NCI-H345 (cell line): ENCODE measurements at places on chromosomes 13 and 19.

- peak; percentile 1 for DNase-seq
Measured at GRCh38 chr19:23481043-23481442, 85.8 kb upstream of the ZNF91 start.

- DNase-seq: no peak
Measured at GRCh38 chr19:31256593-31256960, 92.7 kb downstream of the TSHZ3 start.

DNA sequence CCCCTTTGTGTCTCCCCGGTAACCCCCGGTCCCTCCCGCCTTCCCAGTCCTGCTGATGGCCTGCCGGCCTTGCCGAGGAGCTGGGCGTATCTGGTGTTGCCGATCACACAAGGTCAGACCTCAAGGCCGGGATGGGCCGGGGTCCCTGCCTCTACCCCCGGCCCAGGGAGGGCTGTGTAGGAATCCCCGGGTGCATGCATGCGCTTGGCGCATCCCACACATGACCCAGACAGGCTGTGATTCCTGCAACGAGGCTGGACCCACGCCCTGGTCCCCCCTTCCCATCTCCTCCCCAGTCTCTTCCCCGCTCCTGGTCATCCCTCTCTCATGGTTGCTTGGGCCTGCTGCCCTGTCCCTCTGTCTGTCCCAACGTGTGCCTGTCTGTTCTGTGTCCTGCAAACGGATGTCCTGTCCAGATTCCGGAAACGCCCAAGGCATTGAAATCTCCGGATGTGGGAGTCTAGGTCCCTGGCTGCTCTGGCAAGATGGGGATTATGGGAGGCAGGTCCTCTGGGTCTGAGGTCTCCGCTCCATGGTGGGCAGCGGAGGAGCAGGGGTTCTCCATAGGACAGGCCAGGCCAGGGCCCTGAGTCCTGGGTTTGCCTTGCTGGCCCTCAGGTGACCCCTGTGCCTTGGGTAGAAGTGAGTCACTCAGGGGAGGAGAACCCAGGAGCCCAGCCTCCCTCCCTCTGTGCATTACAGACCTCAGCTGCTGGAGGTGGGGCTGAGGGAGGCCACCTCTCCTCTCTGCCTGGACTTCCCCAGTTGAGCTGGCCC lies 1.6 kb downstream of the PKN1 start:
- DNase-seq: no peak

DNA sequence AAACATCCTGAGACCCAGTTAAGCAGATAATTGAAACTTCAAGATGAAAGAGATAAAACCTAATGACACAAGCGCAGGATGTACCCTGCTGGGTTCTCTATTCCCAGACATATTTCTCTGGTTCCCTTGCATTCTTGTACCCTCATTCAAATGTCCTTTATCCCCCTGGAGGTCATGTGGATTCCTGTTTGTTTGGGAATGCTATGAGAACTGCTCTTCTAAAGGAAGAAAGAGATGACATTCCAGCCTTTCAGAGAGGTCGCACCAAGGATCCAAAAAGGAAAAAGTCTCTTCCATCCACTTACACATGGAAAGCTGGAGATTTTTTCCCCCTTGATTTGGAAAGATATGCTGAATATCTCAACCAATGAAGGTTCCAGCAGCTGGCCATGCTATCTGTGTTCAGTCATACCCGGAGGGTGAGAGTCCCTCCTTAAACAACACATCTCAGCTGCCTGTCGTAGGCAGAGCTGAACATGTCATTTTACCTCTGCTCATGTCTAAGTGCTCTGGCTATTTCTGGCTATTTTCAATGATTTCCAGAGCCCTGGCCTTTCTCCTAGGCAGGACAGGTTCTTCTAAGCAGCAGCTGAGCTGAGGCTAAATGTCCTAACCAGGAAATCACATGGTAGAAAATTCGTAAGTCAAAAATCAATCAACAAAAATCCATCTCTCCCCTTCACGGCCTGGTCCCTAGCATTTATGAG lies 52.5 kb downstream of the C13orf42 start:
- no peak for DNase-seq

GRCh38 chr13:48493851-48494250 lies 39.0 kb downstream of the RCBTB2 start:
- no peak for DNase-seq

DNA sequence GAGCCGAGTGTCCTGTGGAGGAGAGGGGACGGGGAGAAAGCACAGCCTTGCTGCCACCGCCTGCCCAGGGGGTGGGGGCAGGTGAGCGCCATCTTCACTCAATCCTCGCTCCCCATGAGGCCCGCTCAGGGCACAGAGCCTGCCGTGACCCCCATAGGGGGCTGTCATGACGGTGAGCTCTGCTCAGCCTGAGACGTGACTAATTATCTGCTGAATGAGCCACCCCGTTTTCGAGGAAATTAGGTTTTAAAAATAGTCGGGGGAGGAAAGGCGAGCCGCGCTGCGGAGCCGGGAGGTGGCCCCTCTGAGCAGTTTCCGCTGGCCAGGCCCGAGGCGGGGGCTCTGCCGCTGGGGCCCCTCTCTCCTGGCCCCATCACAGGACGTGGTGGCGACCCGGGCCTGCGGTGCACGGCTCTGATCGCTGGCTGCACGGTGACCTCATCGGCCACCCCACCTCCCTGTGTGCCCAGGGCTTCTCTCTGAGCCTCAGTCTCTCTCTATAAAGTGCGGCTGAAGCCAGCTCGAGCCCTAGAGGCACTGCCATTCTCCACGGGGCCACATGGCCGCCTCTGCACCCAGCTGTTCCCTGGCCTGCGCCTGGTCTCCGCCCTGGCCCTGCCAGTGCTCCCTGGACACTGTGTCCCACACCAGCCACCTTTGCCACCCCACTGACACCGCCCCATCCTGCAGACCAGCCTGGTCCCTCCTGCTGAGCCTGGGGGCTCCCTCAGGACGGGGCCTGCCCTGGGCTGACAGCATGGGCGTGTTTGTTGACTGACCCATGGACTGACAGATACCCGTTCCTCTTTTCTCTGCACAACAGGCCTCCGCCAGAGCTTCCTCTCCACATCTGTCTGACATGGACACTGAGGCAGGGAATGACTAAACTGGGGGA lies 28.3 kb downstream of the PIP5K1C start:
- DNase-seq: no peak

DNA sequence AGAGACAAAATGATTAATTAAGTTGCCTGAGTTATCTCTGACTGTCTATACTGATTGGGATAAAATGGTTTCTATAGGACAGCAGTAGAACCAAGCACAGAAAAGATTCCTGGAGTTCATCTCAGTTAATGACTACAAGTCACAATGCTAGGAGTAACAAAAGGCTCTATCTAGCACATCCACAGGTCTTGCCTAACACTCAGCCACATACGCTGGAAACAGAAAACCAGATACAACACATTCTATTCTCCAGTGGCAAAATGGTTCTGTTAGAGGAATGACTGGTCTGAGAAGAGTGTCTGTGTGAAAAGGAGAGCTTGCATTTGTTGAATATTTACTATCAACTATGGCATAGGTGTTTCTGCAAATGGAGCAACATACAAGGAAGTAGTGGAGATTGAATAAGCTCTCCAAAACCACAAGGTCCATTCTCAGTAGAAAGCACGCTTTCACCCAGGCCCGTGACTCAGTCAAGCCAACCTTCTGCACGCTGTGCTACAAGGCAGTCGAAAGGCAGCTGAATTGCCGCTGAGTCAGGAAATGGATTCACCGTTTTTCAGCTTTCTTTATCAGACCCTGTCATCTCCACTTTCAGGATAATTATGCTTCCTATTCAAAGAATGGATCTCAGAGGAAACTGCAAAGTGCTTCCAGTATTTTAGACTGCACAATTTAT lies 761.5 kb downstream of the EFNB2 start:
- DNase-seq: no peak
